ENCODE measurements at places on chromosomes 1 and 21.
A peak's percentile ranks its signal among the peaks of the same experiment; 100 is the strongest.

GRCh38 chr1:179029321-179029759 lies 3.6 kb downstream of the FAM20B start:
- DNase-seq = no peak

DNA sequence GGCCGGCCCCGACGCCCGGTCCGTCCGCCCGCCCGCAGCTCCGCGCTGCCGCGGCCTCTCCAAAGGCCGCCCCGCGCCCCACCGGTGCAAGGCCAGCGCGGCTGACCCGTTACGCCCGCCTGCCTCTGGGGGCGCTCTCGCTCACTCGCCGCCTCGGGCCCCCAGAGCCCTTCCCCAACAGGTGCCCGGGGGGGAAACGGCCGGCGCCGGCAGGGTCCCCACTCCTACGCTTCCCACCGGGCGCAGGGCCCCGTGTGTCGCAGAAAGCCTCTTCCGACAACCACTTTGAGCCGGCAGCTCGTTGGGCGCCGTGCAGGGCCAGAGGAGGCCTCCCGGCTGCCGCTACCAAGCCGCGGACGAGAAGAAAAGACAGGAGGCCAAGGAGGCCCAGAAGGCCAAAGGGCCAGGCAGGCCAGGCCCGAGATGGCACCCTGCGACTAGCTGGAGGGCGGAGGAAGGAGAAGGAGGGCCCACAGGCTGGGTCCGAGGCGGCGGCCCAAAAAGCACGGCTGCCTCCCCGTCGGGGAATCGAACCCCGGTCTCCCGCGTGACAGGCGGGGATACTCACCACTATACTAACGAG lies 64.9 kb upstream of the FCGR2A start:
- DNase-seq = peak; percentile 55

DNA sequence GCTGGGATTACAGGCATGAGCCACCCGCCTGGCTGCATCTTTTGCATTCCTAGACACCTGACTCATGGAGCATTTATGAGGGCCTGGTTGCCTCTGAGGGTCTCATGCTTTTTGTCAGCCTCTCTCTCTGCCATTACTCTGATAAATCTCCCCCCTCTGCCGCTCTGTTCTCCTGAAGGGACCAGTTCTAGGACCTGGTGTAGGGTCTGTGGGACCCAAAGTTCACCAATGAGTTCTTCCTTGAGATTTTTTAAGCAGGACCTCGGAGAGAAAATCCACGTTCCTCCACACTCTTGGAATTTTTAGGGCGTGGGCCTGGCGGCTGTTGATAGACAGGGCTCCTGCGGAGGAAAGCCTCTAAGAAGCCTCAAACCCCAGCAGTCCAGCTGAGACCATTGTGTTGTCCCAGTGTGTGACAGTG lies 91.9 kb upstream of the ERRFI1 start:
- DNase-seq = no peak

DNA sequence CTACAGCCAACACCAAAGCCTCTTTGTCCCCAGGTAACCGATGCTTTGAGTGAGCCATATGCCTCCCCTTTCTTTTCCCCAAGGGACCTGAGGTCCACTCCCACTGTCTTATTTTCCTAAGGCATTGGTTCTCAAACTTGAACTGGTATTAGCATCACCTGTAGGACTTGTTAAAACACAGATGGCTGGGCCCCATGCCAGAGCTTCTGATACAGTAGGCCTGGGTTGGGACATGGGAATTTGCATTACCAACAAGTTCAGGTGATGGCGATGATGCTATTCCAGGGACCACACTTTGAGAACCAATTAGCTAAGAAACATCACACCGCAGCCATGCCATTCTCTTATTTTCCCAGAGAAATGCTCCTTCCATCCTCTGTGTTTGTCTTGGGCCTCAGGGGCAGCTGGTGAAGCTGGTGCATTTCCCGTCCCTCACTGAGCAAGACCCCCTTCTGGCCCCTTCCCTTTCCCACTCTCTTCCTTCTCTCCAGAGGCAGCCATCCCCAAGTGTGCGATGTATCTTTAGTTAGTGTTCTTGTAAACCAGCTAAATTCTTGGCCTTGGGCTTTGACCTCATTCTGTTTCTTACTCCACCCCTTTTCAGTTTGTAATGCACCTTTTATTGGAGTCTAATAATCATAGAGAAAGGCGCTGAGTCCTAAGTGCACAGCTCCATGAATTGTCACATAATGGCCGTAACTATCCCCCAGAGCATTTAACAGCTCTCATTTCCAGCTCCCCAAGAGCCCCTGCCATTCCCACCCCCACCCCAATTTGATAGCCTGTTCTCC lies 14.2 kb upstream of the TTC22 start:
- no peak for DNase-seq

DNA sequence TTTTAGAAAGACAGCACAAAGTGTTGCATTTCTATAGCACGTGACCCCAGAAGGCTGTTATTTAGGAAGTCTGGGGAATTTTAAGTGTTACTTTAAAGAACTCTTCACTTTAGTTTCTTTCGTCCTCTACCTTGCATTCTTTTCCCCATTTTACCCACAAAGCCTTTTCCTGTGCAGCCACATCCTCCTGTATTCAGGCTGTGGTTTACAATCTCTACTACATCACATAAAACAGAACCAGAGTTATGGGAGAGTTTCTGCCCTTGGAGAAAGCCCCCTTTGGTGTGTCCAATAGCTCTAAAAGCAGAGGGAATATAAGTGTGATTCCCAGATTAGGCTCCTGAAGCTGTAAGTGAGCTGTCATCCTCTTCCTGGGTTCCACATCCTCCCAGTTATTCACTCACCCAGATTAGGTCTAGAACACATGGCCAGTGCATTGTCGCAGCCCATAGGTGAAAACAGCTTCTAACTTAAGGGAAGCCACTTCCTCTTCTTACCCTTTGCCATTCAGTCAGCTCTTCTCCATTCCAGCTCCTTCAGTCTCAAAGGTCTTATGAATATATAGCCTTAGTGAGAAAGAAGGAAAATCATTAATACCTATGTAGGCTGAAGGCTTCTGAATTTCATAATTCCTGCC lies 171.1 kb downstream of the PIGK start:
- DNase-seq = no peak

DNA sequence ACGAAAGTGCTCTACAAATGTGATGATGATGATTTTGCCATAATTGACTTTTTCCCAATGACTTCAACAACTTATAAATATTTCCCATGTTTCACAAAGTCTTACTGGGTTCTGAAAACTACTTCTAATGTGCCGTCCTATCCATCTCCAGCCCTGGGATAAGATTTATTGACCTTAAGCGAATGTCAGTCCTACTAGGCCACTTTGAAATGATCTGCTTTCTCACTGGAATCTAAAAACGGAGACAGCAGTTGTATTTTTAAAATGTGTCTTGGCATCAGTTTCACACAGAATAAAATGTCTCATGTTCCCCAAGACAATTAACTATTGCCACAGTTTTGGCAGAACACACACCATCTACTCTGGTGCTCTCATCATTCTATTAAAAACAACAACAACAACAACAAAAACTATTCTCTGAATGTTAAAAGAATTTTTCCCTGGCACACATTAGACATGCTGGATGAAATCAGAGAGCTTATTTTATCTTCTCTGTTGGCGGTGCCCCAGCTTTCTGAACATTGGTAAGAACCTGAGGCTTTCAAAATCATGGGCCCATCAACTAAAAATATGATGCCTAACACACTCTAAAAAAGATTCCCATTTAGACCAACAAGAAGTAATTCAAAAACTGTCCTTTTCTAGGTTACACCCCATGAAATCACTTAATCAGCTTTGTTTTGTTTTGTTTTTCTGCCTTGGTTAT lies 23.1 kb upstream of the DNASE2B start:
- DNase-seq = peak; percentile 83

DNA sequence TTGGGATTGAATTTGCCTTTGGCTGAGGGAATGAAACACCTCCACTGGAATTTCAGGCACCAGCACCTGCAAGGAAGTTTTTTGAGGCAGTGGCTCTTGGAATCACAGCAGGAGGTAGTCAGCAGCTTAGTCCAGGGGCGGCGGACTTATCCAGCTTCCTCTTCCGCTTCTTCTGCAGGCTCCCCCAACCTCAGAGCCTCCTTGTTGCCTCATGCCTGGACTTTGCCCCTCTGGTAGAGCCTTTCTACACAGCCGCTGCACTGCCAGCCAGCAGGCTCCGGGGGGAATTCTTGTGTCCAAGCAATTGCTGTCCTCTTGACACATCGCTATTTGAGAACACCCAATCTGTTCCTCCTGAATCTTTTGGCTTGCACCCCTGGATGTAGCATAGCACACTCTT lies 4.4 kb upstream of the RHEX start:
- no peak for DNase-seq

DNA sequence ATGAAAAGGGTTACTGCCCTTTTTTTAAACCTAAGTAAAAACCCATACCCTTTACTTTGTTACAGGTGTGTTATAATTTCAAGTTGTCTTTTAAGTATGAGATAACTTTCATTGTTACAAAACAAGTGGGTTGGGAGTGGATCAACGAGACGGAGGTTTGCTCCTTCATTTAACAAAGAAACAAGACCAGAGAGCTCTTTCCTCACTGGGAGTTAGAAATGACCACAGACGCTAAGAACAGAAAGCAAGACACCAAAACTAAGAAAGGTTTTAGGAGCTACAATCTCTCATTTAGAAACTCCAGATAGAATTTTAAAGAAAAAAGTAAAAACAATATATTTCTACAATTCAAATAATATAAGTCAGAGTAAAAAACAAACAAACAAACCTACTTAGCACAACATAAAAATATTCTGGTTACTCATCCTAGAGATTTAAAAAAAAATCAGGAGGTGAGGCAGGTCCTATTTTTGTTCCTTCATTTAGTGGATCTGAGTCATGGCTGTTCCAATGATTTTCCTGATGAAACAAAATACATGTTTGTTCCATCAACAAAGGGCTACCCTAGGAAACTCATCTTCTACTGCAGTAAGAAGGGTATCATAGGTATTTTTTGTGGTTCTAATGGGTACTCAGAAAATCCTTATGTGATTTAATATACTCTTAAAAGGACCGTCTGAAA lies 33.0 kb downstream of the APP start:
- DNase-seq = peak; percentile 16

DNA sequence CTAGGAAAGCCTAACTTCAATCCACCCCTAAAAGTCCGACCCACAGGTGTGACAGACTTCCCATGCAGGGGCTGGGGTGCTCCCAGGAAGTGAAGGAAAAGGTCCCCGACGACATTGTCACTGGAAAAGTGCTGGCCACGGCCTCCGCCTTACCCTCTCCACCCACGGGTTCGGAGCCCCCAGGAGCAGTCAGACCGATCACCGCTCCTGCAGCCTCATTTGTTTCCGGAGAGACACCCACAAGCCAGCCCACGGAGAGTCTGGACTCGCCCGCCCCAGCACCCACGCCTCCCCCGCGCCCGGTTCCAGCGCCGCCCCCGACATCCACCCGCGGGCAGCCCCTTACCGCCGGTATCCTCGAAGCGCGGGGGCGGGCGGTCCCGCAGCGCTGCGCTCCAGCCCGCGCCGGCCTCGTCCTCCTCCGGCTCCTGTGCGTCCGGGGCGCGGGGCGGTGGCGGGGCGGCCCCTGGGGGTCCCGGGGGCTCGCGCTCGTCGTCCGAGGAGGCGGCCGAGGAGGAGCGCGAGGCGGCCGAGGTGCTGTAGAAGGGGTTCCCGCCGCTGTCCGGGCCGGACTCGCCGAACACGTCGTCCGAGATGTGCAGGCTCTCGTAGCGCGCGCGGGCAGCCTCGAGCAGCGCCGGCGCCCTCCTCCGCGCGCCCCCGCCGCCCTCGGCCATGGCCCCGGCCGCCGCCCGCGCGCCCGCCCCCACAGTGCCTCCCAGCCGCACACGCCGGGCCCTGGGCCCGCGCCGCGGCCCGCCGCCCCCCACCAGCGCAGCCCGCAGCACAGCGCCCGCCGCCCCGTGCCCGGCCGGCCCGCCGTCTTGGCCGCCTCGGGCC lies 660 bp downstream of the PGBD5 start:
- DNase-seq = no peak

GRCh38 chr1:92691925-92692324 lies 93.0 kb downstream of the EVI5 start:
- no peak for DNase-seq

DNA sequence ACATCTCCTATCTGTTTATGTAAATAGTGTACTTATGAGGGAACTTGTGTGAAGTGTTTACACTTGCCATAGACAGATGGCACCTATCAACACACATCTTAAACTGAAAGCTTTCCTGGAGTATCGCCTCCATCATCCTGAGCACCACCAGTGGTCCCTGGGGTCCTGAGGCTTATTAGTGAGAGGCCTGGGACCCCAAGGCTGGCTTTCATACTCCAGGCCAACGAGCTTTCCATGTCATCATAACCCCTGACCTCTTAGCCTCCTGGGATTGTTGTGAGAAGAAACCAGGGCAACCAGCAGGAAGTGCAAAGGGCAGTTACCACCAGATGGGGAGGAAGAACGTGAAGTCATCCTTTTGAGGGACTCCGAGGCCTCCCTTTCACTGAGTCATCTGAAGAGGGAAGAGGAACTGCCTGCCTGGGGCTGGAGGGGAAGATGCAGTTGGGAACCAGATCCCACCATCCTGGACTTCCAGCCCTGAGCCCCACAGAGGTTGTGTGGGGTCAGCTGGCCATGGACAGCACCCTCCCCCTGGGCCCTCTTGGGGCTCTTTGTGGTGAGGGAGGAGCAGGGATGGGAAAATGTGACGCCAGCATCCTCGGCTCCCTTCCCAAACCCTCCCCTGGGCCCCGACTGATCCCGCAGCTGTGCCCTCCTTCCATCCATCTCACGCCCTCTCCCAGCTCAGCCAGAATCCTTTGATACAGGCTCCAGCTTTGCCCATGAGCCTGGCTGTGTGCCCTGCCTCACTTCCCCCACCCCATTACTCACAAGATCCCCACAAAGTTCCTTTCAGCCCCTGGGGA lies 5.8 kb downstream of the INKA2 start:
- peak; percentile 94 for DNase-seq

GRCh38 chr1:230385158-230385450 lies 41.0 kb downstream of the PGBD5 start:
- no peak for DNase-seq

- no peak for DNase-seq
Observed at GRCh38 chr1:79472067-79472656, 465.6 kb upstream of the ADGRL4 start.

DNA sequence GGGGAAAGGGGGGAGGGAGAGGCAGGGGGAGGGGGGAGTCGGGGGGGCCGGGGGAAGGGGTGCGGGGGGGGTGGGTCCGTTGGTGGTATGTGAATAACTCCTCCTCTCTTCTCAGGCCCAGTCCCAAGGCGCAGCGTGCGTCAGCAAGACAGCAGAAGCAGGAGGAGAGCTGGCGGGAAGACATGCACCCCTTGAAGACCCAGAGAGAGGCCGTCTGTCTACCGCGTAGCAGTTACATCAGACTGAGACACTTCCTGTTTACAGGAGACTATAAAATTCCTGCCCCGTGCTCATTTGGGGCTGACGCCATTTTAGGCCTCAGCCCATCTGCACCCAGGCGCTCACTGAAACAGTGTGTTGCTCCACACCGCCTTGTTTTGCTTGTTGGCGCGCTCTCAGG lies 55.3 kb downstream of the SETD4 start:
- DNase-seq = peak; percentile 98
